Fibroblast of skin of right quadriceps (primary cell): ENCODE measurements at places on chromosomes 7 and 10.

DNA sequence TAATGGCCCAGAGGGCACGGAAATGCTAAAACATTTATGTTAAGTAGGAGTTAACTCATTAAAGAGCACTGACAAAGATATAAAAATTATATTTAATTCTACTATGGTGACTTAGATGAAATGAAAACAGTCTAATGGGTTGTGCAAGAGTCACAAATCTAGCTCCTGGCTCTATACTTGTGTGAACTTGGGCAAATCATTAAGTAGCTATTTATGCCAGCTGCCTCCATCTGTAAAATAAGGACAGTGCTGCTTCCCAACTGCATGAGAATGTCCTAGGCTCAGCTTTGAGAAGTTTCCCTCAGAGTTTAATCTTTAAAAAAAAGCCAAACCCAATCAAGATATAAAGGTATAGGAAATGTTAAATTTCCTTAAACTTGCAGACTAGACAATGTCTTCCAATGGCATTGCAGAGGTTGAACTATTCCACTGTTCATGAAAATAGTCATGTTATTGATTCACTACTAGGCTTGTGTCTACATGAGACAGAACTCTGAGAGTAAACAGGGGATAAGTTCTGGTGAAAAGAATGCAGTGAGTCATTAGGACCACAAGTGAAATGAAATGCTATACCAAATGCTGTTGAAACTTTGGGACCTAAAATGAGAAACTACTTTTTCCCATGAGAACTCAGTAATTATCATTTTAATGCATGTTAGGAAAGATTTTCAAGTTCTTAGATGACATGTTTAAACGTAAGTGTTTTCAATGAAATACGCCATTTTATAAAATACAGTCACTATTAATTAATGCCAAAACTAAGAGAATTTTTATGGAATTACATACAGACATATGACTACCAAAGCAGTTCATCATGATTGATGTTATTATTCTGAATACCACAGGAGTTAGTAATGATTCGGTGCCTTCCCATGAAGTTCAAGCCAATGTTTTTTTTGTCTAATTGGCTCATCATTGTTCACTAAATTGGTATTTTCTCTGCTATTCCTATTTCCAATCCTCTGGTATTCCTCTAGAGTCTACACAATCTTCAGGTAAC, 84.2 kb downstream of the CDK6 start:
- peak; percentile 96 for DNase-seq

- DNase-seq: no peak
Observed at GRCh38 chr7:38424750-38425463, 151.5 kb upstream of the TARP start.

DNA sequence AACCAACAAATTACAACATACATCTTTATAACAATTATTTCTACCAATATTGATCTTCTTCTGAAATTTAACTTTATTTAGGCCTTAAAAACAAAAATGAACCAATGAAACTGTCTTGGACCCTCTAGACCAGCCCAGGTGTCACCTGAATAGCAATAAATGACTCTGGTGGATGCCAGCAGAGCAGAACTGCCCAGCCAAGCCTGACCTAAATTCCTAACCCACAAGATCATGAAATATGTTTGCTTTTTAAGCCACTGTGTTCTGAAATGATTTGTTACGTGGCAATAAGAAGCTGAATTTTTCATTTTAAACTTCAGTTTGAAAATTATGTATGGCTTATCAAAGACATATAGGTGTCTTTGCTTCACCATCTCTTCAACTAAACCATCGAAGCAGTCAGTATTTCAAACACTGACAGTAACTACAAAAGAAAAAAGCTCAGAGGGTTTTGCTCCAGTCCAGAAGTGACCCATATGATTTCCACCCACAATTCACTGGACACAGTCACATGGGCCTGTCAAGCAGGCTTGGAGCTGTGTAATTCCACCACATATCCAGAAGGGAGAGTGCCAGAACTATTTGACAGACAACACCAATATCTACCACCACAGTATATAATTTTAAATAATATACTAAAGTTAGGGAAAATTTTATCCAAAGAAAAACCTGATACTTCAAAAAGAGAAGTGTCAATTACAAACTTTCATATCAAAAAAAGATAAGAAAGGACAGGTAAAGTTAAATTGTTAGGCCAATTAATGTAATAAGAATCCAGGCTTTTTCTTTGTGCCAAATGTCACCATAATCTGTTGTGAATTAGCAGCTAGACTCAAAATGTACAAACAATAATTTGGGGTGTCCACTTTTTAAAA, 94.5 kb downstream of the KMT2C start:
- peak; percentile 49 for DNase-seq

DNA sequence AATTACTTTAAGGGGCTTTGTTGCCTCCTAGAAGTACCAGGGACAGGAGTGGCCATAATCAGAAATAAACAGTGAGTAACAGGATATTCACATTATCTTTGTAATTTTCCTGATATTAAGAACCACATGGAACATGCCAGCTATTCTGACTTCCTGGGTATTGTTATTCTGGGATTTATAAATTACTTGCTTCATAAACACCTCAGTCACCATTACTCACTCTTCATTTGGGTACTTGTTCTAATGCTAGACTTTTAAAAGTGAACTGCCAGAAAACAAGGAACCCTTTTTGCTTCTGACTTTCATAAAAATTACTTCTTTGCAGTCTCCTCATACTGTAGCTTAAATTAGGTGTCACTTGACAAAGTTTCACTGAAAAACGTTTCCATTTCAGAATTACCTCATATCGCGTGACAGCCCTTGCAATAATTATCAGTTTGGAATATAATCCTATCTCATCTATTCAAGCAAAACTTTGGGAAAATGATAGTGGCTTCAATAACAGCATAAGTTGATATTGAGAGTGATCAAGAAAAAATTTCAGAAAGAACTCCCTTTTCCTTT, 29.8 kb downstream of the CABCOCO1 start:
- no peak for DNase-seq

- no peak for DNase-seq
Observed at GRCh38 chr10:73432646-73433537, 469 bp downstream of the MSS51 start.

GRCh38 chr10:67114945-67115344, 189.1 kb downstream of the LRRTM3 start:
- no peak for DNase-seq

DNA sequence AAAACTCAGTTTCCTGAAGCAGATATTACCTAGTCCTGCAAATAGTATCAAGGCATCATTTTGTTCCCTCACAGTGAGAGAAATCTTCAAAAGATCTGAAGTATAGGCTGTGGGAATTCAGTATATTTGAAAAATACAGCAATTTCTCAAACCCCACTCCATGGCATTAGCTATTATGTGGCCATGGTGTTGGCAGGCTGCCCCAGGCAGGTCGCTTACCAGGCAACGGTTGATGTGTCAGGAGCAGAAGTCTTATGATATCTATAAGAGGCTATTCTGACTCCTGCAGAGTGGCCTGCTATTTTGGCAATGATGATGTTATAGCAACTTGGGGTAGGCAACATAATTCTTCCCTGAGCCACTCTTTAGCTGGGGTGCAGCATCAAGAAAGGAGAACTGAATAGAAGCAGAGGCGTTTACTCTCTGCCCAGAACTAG, 187.9 kb downstream of the PLXDC2 start:
- peak; percentile 18 for DNase-seq

DNA sequence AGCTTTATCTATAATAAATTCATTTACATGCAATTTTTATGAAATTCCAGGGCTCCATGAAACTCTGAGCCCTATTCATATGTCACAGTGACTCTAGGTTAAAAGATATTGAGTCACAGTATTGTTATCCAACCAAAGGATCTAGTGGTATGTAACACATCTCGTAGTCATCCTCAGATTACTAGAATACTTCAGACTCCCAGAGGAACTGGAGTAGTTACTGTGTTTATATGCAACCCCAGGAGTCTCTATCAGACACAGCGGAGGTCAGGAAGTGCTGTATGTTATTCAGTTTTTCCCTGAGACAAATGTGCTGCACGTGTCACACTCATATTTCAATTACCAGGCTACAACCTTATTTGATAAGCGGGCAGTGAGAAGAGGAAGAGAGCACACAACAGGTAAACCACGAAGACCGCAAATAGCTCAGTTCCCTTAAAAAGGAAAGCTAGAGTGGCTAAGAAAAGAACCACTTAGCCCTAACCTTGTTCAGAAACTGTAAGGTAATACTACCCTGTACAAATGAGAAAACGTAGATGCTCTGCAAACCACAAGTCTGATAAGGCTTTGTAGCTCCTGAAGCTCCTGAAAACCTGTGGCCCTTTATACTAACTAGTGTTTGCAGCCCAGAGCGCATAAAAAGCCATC, 114.0 kb upstream of the CNTNAP2 start:
- peak; percentile 74 for DNase-seq

GRCh38 chr7:28672397-28672797, 260.1 kb downstream of the CREB5 start:
- DNase-seq: no peak

DNA sequence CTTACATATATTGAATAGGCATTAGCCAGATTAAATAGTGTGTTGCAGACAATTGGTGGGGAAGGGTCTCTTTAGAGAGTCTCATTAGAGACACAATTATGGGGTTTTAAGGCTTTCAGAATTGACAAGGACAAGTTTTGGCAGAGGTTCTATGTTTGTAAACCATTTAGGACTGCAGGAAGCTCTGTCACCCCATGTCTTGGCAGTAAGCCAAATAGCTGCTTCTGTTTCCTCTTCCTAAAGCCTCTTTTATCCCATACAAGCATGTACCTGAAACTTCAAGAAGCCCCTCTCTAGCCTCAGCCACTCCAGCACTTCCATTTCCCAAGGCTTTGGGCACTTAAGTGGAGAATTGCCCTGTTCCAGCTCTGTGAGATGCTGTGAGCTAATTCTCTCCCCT, 21.8 kb upstream of the LRRC4 start:
- peak; percentile 42 for DNase-seq

GRCh38 chr7:107387128-107387527, 82.7 kb upstream of the GPR22 start:
- DNase-seq: peak; percentile 18

DNA sequence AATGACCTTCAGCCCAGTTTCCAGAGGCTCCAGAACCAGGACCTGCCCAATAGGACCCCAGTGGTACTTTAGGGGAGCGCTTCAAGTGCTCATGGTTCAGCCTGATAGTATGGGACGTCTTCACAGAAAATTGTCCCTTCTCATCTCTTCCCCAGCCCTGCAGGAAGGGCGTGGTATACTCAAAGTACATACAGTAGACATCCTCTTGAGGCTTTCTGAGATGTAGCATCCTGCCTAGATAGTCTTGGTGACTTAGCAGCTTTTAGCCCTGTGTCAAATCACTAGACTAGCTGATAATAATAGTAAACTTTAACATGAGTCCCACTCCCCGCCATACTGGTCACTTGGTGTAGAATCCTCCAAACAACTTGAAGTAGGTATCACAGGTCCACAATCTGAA, 193.2 kb downstream of the CYP26A1 start:
- no peak for DNase-seq

DNA sequence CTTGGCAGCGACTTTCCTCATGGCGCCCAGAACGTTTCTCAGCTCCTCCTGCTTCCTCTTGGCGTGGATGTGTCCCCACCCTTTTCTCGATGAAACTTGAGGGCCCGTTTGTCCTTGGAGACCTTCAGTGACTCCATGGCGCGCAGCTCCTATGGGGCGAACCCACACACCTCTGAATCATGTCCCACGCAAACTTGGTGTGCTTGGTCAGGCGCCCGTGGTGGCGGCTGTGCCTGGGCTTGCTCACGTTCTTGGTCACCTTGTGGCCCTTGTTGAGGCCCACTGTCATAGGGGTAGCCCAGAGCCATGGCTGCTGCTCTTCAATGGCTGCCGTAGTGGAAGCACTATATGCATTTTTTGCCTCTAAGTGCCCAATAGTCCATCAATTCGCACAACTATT, 117.5 kb upstream of the FOXP2 start:
- no peak for DNase-seq

DNA sequence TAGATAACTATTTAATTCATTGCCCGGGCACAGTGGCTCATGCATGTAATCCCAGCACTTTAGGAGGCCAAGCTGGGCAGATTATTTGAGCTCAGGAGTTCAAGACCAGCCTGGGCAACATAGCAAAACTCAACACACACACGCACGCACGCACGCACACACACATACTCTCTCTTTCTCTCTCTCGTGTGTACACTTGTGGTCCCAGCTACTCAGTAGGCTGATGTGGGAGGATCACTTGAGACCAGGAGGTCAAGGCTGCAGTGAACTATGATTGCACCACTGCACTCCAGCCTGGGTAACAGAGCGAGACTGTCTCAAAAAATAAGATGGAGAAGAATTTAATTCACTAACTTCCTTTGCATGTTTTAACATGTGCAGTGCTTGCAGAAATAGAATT, 38.1 kb downstream of the PTPN12 start:
- no peak for DNase-seq

GRCh38 chr7:149731207-149731955, 42.0 kb downstream of the ZNF467 start:
- DNase-seq: no peak

- DNase-seq: peak; percentile 21
Observed at GRCh38 chr10:124647421-124648130, 96.6 kb downstream of the FAM53B start.

GRCh38 chr10:97518301-97519043, 19.7 kb downstream of the UBTD1 start:
- peak; percentile 36 for DNase-seq

- DNase-seq: no peak
Observed at GRCh38 chr10:51319173-51319435, 244.8 kb downstream of the PRKG1 start.

DNA sequence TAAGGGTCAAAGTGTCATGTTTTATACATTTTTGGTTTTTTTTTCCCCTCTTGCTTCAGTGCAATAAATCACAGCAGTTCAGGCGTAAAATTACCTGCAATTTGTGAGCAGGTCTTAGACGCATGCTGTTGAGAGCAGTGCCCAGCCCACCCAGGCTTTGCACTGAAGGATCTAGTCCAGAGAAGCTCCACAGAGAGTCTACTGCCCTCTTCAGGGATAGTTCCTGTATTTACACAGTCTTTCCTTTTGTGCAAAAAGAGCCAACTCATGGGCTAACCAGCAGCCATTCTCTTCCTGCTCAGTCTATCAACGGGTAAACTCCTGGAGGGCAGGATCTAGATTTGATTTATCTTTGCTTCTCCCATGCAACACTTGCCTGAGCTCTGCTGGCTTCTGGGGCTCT, 82.2 kb upstream of the NAMPT start:
- peak; percentile 28 for DNase-seq

GRCh38 chr7:40859076-40859475, 724.3 kb downstream of the SUGCT start:
- no peak for DNase-seq

DNA sequence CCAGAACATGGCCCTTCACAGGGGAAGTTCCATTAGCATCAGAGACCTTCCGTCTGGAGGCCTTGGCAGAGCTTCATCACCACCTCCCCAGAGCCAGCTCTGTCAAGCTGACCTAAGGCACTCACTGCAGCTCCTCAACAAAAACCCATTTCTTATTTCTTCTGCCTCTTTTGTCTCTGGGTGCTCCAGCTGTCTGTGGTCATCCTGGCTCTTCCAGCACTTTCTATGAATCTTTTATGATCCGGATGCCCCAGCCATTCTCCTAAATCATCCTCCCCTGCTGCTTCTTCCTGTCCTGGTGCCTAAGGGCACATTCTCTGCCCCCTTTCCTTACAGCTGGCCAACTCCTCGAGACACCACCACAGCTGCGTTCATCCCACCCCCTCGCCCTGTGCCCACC, 171.7 kb upstream of the INSYN2A start:
- no peak for DNase-seq

GRCh38 chr7:142185801-142186200, 72.1 kb downstream of the PRSS58 start:
- DNase-seq: no peak
